ENCODE measurements at places on chromosomes 12 and 14.
A peak's percentile ranks its signal among the peaks of the same experiment; 100 is the strongest.

DNA sequence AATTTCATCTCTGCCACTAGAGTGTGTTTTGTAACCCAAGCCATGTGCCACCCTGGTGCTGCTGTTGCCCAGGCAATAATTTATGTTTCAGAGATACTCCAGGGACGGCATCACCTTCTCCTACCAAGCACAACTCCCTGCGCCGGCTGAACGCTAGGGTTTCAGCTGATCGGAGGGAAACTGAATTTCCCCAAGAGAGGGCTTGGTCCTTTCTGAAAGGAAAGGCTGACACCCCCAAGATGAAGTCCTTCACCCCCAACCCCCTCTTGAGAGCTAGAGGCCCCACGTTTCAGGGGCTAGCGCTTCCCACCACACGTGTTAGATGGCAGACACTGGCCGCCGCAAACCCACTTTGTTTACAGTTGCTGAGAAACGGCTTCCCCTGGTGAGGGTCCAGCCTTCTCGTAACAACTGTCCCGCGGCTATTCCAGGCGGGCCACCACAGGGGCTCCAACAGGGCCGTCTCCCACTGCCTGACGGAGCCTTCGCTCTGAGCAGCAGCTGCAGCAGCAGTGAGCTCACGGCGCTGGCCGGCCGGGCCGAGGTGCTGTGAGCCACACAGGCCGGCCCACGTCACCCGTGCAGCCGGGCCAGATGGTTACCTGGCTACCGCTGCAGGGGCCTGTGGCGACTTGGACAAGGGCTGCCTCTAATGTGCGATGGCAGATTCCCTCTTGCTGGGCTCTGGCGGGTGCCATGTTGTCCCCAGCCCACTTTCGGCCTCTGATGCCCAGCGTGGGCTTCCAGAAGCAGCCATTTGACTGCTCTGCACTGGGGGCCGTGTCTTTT lies 66.4 kb downstream of the TESC start:
- peak; percentile 33 for DNase-seq

DNA sequence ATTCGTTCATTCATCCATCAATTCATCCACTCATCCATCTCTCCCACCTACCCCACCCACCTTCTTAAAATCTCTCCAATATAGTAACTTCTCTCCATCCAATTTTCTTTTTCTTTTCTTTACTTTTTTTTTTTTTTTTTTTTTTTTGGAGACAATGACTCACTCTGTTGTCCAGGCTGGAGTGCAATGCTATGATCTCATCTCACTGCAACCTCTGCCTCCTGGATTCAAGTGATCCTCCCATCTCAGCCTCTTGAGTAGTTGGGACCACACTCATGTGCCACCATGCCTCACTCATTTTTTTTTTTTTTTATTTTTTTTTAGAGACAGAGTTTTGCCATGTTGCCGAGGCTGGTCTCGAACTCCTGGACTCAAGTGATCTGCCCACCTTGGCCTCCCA lies 118.4 kb downstream of the SUDS3 start:
- no peak for DNase-seq

DNA sequence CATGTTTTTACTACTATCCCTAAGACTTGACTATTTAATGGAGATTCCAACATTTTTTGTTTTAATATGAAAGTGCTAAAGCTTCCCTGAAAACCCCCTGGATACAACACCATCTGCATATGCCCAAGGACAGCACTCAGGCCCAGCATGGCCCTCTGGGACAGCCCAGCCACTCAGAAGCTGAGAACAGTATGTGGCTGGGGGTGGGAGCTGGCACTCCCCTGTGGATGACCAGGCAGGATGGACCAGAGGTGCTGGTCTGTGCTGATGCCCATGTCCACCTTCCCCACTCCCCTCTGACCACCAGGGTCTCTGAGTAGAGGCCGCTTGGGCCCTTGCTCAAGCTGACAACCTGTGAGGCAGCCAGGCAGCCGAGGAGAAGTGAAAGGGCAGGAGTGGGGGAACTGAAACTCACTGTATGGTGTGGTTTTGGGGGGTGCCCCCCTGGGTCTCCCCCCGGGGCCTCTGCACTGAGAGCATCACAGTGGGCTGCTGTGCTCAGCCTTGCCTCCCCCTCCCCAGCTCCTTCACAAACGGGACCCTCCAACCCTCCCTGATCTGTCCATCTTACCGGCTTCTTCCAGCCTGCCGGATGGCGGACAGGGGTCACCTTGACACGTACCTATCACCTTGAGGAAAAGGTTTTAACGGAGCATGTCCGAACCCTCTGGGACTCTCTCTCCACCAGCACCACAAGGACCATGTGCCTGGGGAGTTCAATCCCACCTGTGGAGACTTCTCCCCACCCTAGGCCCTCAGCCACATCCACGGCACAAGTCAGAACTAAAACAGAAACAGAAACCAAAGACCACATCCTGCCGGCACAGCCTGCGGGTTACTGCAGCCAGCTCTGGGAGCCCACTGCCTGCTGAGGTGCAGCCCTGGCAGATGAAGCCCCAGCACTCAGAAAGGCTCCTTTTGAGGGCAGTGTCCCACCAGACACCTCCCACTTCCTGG lies at the start of gene TMEM229B:
Gene TMEM229B (minus strand): TSS at position 785 of the 957 bp plus-strand sequence. CDS start 14,798 bp downstream, outside the sequence.
- no peak for DNase-seq

- DNase-seq: no peak
Observed at GRCh38 chr14:102667703-102668102, 75.3 kb downstream of the RCOR1 start.

GRCh38 chr12:132462788-132463187 lies 27.2 kb upstream of the FBRSL1 start:
- DNase-seq: no peak

DNA sequence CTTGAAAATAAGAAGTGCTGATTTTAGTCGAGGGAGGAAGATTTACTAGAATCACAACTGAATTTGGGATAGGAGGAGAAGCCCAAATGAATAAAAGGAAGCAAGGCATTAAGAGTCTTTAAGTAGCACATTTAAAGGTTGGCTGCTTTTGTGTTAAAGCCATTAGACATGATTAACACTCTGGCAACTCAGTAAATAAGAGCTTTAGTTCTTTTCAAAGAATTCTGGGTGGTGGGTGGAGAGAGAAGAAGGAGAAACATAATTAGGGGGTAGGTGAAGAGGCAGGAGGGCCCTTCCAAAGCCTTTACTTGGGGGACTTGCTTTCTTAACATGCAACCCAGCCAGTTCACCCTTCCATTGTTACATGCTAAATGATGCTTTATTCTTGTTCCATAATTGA lies 284.6 kb upstream of the SEL1L start:
- DNase-seq: no peak

DNA sequence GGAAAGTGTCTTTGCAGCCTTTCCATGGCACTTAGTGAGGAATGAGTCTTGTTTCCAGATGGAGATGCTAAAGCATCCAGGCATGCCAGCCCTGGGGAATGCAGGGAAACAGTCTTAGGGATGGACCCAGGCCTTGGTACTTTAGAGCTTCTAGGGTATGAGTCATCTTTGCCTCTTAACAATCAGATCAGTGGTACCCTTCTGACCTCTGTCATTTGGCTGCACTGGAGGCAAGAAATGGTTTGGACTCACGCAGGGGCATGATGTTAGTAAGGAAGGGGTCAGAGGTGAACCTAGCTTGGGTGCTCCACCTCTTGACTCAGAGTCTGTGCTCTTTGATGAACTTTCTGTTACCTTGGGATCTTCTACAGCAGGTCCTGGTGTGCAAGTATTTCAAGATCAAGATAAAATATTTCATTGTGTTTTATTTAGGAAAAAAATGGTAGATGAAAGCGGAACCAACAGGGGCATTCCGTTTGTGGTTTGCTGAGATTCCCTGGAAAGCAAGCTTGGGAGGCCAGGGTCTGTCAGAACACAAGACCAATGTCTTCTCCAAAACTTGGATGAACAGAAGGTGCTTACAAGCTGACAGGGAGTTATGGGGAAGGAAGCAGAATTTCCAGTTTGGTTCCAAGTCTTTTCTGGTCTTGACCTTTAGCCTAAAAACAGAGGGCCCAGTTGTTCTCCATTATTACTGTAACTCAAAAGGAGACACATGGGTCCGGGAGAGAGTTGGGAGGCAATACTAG lies 216.2 kb downstream of the ZFP36L1 start:
- DNase-seq: peak; percentile 57

GRCh38 chr12:93181409-93181965 lies 196.2 kb upstream of the NUDT4 start:
- no peak for DNase-seq

- peak; percentile 51 for DNase-seq
Observed at GRCh38 chr14:32472512-32473463, 143.7 kb downstream of the AKAP6 start.

GRCh38 chr12:62724947-62725451 lies 210.0 kb downstream of the PPM1H start:
- peak; percentile 85 for DNase-seq

- no peak for DNase-seq
Observed at GRCh38 chr12:98417266-98417665, 98.1 kb upstream of the TMPO start.

DNA sequence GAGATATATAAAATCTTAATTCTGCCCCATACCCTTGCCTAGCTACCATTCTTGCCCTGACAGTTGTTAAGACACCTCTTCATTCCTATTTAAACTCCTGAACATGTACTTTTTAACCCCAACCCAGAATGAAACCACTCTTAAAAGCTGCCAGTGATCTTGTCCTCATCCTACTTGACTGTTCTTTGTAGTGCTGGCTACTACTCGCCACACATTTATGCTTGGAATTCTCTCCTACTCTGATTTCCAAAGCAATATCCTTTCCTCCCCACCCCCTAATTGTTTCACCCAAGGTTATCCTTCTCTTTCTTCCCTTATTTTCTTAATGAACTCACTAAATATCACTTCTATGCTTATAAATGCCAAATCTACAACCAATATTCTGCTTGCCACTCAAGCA lies 4.1 kb downstream of the NFYB start:
- peak; percentile 20 for DNase-seq

DNA sequence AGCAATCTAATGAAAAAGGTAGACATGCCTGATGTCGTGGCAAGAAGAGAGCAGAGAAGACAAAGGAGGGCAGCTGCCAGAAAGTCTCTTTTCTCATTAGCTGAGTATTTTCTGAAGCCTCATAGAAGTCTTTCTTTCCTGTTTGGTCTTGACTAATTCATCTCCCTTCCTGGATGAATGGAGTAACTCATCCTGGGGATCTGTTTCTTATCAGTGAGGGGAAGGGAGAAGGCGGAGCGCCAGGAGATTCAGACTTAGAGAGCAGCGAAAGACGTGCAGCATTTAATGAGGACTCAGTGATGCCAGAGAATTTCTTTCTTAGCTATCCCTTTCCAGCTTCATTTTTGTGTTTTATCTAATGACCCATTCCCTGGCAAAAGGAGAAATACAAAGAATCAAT lies 89.4 kb downstream of the SLC15A4 start:
- no peak for DNase-seq

- no peak for DNase-seq
Observed at GRCh38 chr12:86903159-86903558, 647.0 kb upstream of the MGAT4C start.

- DNase-seq: peak; percentile 68
Observed at GRCh38 chr12:11695321-11695720, 45.8 kb downstream of the ETV6 start.

- DNase-seq: no peak
Observed at GRCh38 chr12:19421503-19422282, 17.6 kb upstream of the AEBP2 start.

DNA sequence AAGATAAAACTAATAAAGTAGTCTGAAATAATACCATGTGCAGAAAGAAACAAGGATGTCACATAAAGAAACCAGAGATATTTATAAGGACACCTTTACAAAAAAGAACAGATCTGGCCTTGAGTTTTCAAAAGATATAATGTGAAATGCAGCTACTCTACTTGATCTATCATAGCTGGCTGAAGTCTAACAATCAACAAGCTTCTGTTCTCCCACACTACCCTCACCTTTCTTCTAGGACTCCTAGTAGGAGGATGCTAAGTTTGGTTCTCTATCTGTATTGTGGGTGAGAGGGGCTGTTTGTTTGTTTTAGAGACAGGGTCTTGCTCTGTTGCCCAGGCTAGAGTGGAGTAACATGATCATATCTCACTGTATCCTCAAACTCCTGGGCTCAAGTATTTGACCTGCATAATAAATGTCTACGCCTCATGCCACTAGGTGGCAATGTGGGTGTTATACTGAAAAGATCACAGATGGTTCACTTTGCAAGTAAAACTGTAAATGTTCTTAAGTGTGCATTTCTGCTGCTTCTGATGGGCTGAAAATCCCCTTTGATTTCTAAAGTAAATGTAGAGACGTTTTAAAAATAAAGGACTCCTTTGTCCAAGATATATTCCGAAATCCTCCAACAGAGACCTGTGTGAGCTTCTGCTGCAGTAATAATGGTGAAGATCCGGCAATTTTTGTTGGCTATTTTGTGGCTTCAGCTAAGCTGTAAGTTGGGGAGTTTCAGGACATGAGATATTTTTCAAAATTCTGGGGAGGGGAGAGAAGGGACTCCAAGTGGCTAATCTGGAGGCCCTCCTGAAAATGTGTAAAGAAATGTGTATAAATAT lies 269.3 kb downstream of the DAD1 start:
- peak; percentile 51 for DNase-seq

DNA sequence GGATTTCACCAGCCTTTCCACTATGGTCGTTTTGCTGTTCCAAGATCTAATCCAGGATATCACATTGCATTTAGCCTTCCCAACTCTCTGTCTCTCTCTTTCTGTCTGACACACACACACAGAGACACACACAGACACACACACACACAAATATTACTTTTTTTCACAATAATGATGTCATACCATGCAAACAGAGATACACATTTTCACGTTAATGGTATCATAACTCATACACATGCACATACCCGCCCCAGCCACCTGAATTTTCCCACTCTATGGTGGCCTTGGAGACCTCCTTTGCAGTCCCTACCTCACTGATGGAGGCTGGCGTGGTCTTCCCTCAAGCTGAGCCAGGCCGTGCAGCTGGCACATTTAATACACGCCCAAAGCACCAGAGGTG lies 7.2 kb upstream of the MYL2 start:
- no peak for DNase-seq

GRCh38 chr12:124786061-124786964 lies 77.4 kb downstream of the SCARB1 start:
- peak; percentile 98 for DNase-seq

- DNase-seq: no peak
Observed at GRCh38 chr12:91813701-91814100, 331.9 kb downstream of the BTG1 start.

- no peak for DNase-seq
Observed at GRCh38 chr14:104467641-104468040, 111.9 kb upstream of the C14orf180 start.

- no peak for DNase-seq
Observed at GRCh38 chr14:51654533-51654845, 2.8 kb downstream of the FRMD6 start.

DNA sequence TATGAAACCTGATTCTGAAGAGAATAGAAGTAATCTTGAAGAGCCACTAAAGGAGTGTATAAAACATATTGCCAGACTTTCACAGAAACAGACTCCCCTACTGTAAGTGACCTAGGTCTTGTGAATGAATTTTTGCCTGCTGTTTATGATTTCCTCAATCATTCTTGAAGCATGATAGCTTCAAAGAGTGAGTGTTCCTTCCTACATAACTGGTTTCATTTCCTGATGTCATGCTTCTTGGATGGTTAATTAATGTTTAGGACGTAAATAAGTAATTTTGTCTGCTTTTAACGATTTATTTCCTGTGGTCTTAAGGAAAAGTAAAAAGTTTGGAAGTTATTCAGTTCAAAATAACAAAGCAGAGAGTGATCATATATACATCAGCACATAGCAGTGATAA lies 129.8 kb downstream of the PIK3C2G start:
- no peak for DNase-seq

- DNase-seq: no peak
Observed at GRCh38 chr14:76939015-76939742, 89.3 kb downstream of the IRF2BPL start.

Measured in GM03348 (cell line).